ENCODE measurements at places on chromosomes 5 and 9.

DNA sequence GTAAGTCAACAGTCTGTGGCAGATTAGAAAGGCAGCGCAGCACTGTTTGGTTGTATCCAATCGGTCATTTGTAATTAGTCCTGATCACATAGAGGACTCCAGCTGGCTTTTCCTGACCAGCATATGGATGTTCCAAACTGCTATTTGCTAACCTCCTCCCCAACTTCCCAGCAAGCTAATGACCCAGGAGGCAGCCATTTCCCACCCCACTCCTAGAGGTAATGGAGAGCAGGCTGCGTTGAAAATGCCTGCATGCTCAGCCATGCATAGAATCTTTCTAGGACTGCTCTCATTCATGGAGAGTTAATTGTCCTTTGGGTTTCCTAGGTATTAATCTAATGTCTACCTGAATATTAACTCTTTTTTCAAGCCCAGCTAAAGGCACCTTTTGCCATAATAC is 850.6 kb upstream of the WWC1 start:
- no peak for DNase-seq

DNA sequence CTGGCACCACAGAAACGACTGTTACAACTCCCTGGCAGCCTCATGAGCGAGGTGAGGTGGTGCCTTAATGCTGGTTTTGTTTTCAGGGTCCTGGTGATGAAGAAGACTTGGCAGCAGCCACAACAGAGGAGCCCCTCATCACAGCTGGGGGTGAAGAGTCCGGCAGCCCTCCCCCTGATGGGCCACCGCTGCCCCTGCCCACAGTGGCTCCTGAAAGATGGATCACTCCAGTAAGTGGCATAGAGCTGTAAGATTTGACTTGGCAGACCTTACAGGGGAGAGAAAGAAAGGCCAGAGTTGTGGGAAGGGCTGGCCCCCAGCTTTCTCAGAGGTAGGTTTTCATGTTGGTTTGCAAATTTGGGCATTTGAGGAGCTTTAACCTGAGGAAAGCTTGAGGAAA is 72.2 kb downstream of the COL15A1 start:
- DNase-seq = no peak

DNA sequence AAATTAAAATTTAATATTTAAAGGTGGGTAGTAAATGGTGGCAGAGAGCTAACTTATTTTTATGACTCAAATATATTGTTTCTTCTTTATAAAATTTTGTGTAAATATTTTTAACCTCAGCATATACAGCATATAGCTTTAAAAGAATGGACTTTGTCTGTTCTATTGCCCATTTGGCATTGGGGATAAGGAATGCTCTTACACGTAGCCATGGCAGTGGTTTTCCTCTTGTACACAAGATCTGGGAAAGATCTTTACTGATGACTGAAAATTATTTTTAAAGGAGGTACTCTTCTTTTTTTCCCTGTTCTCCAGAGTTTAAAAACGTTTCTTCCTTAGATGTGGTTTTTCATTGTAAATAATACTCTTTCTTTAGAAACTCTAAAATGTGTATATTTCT is 75.0 kb downstream of the PBX3 start:
- DNase-seq = no peak

DNA sequence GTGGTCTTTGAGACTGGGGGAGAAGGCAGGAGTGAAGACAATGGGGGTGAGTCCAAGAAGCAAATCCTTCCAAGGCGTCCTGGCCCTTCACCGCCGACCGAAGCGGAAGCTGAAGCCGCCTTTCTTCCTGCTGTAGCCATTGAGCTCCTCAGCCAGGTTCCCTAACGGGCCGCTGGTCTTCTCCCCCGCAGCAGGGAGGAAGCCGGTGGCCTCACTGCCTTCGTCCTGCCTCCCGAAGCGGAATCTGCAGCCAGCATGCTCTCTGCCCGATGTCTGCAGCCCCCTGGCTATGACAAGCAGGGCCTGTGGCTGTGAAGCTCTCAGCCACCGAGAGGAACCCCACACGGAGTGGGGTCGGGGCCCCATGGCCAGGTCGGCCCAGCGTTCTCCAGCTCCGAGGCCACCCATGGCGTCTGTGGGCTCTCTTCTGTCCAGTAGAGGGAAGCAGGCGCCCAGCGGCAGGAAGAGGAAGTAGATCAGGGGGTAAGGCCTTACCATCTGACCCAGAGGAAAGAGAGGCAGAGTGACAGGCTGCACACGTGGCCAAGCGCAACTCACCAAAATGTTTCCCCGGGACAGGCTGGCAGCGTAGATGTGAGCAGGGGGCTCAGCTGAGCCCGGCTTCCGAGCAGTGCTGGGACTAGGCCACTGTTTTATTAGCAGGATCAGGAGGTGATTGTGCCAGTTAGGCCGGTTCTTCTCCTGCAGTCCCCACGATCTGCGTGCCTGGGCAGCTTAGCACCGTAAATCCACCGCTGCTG is 3.1 kb downstream of the QRFP start:
- DNase-seq = no peak

- peak; percentile 59 for DNase-seq
Observed at GRCh38 chr9:132268725-132269352, 85.9 kb downstream of the SETX start.

- no peak for DNase-seq
Observed at GRCh38 chr5:16799796-16800195, 136.3 kb downstream of the MYO10 start.

DNA sequence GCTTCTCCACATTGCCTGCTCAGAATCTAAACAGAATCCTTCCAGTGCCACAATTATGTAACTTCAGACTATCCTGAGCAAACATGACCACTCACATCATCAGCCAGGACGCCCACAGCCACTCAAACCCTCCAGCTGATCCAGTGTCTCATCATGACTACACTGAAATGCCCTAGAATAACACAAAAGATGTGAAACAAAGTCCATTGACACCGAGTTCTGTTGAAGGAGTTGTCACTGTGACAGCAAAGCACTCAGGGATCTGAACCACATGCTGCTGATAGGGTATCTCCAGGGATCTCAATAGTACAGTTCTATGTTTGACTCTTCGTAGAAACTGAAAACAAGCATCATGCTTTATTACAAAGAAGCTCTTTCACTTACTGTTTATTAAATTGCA is 150.2 kb downstream of the GABBR2 start:
- DNase-seq = no peak

GRCh38 chr5:173888473-173889131 is 453 bp downstream of the CPEB4 start:
- no peak for DNase-seq

DNA sequence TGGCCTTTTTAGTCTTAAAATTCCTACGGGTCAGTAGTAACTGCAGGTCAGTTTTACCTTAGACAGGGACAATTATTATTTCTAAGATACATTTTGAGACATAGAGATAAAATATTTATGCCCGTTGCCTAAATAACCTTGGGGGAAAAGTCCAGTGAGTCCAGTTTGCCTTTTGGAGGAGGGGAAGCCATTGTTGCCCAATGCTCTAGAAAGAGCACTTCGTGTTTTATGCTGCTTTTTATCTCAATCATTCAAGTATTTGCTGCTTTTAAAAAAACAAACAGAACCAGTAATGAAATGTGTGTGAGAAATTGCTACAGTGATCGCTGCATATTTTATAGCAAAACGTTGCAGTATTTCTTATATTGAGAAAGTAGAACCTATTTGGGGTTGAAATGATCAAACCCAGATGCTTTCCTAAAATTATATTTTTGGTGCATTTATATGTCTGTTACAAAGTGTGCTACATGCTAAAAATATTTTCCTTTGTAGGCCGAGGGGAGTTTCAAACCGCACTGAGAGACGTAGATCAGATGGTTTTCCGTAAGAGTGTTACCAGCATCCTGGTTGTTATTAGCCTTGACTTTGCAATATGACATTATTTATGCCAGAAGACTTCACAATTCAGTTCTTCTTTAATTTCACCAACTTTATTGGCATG is 266.8 kb downstream of the AOPEP start:
- no peak for DNase-seq

GRCh38 chr9:110898866-110899265 is 139.4 kb downstream of the LPAR1 start:
- DNase-seq = no peak

DNA sequence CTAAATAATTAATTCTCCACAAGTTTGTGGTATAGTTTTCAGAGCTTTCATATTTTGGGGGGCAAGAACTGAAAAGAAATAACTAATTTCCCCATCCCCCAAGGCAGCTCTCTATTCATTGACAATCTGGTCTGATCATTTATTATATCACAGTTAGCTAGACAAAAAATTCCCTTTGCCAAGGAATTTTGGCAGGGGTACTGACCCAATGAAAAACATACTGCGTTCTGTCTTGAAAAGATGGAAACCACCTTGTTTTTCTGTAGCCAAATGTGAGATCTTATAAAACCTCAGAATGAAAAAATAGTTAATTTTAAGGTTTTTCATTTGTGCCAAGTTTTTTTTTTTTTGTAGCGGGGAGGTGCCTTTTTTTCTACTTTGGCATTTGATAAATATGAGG is 1008.9 kb downstream of the EFNA5 start:
- DNase-seq = no peak

DNA sequence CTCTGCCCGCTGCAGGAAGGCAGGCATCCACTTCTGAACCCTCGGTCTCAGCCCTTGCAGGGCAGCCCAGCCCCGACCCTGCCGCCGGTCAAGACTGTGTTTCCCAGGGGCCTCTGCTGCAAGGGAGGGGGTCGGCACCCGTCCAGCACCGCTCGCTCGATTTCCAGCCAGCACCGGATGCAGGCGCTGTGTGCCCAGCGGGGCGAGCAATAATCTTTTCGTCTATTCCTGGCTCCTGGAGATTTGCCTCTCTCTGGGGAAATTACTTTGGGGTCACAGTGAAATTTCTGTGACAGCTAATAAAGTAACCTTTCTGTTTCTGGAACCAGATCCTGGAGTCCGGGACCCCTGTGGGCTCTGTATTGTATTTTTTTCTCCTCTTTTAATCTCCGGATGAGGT is 155.3 kb downstream of the COL23A1 start:
- no peak for DNase-seq

DNA sequence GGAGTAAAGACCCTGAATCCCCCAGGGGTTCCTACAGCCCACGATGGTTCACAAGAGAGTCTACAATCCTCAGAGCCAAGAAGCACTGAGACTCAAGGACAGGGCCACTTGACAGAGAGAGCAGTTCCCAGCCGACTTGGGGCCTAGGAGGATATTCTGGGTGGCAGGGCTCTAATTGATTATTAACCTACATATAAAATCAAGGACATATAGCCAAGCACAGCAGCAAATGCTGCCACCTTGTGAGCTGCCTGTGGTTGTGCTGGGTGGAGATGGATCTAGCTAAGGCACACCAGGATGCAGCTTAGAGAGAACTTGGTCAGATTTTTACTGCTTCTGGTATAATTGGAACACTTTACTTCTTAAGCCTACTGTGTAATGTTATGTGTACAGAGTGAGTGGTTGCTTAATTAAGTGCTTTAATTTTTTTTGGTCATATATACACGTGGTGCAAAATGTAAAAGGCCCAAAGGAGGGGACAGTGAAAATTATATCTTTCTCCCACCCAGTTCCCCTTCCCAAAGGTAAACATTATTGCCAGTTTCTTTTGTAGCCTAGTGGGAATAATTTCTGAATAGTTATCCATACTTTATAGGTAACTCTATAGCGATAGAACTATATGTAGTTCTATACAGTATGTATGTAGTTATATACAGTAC is 78.8 kb downstream of the F2RL2 start:
- DNase-seq = no peak

GRCh38 chr5:98816582-98817222 is 43.2 kb downstream of the RGMB start:
- no peak for DNase-seq

GRCh38 chr9:83934569-83935275 is 13.5 kb upstream of the KIF27 start:
- DNase-seq = no peak

DNA sequence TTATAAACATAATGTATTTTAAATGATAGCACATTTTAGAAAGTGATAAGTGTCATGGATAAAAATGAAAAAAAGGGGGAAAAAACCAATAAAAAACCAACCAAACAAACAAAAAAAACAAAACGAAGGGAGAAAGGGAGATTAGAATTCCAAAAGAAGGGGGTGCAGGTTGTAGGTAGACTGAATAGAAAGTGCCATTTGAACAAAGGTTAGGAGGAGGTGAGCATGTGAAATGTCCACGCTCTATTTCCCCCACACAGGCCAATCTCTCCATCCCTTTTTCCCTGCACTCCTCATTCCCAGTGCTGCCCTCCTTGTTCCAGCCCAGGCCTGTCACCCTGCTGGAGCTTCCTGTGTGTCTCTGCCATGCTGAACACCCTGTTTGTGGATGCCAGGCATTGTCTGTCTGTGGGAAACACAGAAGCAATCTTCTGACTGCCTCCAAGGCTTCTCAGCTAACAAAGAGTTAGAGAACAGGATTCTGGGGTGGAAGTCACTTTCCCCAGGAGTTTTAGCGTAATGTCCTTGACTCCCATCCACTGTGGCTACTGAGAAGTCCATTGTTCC is 138.8 kb downstream of the ADAMTS16 start:
- no peak for DNase-seq

- no peak for DNase-seq
Observed at GRCh38 chr9:125997196-125997823, 250.1 kb downstream of the PBX3 start.

- DNase-seq = no peak
Observed at GRCh38 chr5:117881426-117882230, 1106.7 kb downstream of the DTWD2 start.

DNA sequence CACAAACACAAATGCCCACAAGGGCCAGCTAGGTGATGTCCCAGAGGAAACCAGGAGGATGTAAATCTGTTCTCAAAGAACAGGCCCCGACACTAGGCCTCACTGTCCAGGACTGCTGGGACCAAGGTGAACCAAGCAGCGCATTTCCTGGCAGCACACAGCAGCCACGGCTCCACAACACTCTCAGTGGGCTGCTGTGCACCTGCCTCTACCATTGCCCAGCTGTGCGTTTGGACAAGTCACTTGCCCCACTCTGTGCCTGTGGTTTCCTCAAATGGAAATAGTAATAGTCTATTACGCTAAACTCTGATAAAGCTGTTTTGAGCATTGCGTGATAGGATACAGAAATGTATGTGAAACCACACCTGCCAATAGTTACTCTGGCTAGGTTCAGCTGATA is 544.5 kb downstream of the BNC2 start:
- no peak for DNase-seq

DNA sequence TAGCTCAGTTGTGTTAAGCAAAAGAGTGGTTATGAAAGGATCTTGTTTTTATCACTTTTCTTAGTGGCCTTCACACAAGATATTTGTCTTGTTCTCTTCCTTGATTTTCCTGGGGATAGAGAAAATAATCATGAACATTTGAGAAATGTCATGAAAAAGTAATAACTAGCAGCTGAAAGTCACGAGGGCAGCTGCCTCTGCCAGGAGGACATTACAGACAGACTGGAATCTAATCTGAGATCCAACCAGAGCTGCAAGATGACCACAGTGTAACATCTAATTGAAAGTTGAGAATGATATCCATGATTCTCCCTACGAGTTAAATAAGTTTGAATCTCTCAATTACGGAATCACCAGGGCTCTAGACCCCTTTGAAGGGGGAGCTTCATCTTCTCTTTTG is 274.9 kb downstream of the ARHGAP26 start:
- no peak for DNase-seq

GRCh38 chr9:97860451-97861147 is 7.6 kb downstream of the FOXE1 start:
- DNase-seq = no peak

All from NT2/D1 (cell line).